ENCODE measurements at places on chromosomes 6 and 20.

GRCh38 chr20:60697252-60697651 is 554.8 kb upstream of the CDH4 start:
- no peak for DNase-seq

DNA sequence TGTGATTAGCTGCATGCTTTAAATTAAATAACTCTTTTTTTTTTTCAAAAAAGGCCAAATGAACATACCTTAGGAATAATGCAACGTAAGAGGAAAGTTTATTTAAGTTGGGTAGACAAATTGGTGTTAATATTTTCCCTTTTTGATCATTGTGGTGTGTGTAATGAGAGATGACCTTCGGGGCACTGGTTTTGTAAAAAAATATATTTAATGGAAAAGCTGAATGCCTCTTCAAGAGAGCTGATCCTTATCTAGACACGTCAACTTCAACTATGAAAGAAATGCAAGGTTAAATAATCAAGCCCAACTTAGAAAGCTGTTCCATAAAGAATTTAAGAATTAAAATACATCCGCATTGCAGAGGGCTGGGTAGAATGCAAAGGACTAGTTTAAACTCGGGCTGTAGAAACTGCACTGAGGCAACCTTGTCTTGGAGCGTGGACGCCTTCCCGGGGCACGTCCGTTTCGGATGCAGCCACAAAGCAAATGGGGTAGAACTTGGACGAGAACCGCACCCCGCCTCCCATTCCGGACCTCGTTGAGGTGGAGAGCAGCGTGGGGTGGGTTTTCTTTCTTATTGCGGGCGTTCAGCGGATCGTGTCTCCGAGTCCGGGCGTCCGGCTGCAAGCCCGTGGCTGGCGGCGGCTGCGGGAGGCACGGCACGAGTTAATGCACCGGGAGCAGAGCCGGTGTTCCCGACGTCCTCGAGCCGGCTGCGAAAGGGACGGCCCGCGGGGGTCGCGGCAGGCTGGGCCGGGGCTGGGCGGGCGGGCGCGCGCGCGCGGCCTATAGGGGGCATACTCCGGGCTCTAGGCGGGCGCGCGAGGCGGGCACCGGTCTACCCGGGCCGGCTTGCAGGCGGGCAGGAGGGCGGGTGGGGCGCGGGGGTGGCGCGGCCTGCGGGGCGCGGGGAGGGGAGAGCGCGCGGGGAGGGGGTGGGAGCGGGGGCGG is 1.9 kb downstream of the JARID2 start:
- peak; percentile 46 for DNase-seq

DNA sequence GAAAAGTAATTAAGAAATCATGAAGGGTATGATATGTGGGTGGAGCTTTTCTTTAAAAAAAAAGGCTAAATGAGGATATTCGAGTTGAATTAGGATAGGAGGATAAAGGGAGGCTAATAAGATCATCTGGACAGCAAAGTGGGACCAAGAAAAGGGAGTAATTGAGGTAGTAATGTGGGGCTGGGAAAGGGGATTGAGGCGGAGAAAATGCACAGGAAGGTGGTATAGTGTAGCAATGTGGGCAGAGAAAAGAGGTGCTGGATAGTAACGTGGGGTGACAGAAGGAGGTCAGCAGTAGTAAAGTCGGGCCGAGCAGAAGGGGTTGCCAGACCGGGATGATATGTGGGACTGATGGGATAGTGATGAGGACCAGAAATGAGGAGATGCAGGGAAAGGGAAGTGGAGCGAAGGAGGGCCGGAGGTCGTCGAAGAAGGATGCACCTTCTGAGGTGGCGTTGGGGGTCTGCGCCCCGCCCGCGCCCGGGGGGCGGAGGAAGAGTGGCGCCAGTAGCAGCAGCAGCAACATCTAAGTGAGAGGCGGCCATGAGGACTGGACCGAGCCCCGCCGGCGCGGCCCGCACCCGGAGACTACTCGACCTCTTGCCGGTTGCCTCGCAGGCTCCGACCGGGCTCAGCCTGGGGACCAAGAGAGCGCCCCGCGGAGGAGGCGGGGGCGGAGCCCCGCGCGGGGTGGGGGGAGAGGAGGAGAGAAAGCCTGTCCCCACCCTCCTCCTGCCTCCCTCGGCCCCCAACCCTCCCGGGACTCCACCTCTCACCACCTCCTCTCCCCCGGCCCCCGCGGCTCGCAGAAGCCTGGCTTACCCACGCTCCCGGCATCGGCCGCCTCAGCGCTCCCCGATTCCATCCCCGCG is 887 bp downstream of the GABBR1 start:
- peak; percentile 38 for DNase-seq

GRCh38 chr20:50540620-50541605 is 30.7 kb downstream of the PTPN1 start:
- no peak for DNase-seq

DNA sequence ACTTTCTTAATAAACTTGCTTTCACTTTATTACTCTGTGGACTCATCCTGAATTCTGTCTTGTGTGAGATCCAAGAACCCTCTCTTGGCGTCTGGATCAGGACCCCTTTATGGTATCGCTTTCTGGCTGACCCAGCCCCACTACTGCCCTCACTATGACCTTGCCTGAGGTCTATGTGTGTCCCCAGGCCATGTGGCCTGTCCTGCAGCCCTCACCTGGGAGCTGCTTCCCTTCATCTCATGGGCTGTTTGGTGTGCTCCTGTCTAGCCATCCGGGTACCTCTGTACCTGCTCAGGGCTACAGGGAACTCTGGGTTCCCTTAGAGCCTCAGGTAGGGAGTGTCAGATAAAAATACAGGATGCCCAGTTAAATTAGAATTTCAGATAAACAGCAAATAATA is 94.5 kb downstream of the SCP2D1 start:
- no peak for DNase-seq

Data from activated T-helper 2 cell treated with anti-CD3 and anti-CD28 coated beads, Interferon-gamma antibody, Interleukin-2, Interleukin-4, amounts not matched to agents 10 μg/mL and 5 μg/mL and 100 μg/mL, durations not matched to agents 14 hours and 24 hours and 36 hours (primary cell).